Activated CD8-positive, alpha-beta memory T cell treated with anti-CD3 and anti-CD28 coated beads for 48 hours (primary cell): ENCODE measurements at places on chromosomes 16 and 17.

DNA sequence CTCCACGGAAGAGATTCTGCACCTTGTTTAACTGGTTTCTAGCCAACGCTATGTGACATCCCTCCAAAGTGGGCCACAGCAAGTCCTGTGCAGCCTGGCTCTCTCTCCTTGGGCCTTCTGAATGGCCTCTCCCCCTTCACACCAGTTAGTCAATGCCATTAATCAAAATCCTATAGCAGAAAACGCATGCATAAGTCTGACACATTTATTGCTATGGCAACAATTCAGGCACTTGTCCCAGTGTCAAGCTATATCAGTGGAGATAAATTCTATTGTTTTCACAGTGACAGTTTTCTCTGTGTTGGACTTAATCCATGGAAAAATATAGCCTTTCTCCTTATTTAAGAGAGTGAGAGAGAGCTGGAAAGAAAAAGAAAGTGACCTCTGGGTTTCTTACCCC is 87.2 kb upstream of the TOX3 start:
- DNase-seq: no peak

- DNase-seq: no peak
Observed at GRCh38 chr17:68981288-68981687, 26.1 kb upstream of the ABCA8 start.

DNA sequence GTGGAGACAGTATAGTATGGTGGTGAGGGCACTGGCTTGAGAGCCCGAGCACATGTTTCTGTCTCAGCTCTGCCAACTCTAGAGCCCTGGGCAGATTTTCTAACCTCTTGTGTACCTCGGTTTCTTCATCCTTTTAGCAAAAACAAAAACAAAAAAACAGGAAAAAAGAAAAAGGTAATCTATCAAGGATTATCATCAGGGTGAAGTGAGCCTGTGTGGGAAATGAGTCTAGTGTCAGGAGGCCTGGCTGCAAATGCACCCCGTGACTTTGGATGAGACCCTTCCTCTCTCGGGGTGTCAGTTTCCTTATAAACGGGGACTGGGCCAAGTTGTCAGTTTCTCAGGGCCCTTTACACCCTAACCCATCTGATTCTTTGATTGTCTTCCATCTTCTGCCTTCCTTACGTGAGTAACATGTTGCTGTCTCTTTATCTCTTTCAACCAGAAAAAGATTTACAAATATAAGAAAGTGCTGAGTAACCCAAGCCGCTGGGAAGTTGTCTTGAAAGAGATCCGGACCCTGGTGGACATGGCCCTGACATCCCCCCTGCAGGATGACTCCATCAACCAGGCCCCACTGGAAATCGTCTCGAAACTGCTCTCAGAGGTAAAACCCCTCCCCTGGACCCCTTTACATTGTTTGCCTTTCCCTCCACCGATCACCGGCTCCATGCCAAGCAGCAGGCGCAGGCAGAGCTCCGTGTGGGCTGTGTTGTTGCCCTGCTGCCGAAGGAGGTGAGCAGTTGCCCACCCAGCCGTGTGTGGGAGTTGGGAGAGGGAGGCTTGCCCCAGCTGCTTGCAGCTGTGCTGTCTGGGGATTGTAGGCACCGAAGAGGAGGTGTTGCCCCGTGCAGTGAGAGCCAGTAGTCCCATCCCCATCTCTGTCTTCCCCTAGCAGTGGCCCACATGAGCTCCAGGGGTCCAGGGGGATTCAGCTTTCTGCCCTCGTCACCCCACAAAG is 127.1 kb upstream of the PLCG2 start:
- no peak for DNase-seq

- no peak for DNase-seq
Observed at GRCh38 chr17:59420901-59421300, 89.4 kb downstream of the YPEL2 start.

DNA sequence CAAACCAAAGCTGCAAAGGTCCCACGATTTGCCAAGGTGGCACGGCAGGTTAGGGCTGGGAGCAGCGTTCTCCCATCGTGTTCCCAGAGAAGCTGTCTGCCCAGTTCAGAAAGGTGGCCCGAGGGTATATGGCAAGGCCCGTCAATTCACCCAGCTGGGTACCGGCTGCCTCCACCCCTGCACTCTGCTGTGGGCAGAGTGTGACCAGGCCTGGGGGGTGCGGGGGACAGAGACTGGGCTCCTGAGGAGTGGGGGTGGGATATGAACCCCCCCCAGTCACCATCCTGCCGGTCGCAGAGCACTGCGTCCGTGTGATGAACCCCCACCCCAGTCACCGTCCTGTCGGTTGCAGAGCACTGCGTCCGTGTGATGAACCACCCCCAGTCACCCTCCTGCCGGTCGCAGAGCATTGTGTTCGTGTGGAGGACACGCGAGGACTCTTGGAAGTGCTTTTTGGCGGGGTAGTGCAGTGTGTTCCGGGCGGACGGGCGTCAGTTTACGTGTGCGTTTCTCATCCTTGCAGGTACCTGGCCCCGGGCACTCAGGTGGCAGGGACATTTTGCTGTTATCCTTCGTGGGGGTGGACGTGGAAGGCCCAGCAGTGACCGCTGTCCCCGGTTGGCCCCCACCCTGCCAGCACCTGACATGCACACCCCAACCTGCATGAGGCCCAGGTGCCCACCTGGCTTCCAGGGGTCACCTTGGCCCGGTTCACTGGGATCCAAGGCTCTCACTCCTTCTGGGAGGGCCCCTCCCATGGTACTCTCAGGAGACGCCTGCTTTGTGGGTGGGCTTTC is 2.7 kb upstream of the FASN start:
- DNase-seq: no peak

- peak; percentile 7 for DNase-seq
Observed at GRCh38 chr16:21277927-21278706, at the start of gene CRYM. Gene CRYM (minus strand): TSS chr16:21278290. CDS start chr16:21278251, 39 bp downstream.

- no peak for DNase-seq
Observed at GRCh38 chr17:74875155-74875976, 2.6 kb upstream of the FDXR start.

- no peak for DNase-seq
Observed at GRCh38 chr17:8341456-8341855, 1.8 kb downstream of the ODF4 start.

- no peak for DNase-seq
Observed at GRCh38 chr17:49351572-49352140, 10.4 kb downstream of the ZNF652 start.

DNA sequence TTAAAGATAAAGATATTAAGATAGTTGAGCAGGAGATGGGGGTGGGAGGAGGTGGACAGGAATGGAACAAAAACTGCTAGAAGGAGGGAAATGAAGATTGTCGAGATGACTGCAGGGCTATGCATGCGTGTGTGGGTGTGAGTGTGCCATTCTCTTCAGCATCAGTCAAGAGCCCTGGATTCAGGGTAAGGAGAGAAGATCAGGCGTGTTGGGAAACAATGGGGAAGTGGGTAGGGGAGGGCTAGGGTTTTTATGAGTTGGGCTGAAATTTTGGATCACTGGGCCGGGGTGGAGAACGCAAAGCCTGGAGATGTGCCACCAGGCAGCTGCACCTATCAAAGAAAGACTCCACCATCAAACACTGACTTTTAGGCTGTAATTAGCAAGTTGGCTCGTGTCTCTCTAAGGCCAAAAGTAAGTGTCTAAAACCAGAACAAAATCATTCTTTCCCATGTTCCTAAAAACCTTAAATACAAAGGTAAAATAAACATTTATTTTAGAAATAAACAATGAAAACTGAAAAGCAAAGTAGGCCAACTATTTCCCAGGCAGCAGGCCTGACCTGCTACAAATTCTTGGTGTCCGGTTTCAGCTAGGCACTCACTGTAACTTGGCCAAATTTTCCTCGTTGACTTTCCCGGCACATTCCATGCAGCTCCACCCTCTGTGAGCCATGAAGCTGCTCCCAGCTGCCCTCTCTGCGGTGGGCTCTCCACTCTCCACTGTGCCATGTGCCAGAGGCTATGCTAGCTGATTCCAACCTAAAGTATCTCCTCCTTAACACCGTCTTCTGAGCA is 4.2 kb downstream of the CDRT4 start:
- DNase-seq: no peak

DNA sequence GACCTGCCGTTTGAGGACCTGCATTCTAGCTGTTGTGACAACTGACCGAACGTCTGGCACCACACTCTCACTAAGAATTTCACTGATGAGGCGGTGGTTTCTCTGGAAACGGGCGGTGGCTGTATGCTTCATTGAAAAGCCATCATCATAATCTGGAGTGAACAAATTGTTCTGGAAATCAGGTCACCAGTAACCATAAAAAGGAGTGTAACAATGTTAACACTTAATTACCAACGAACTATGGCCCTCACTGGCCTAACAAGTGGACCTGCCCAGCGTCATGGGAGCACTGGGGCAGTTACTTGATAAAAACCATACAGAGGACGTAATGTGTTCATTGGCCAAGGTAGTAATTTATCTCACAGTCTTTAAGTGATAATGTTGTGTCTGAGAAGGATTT is 15.4 kb downstream of the SMARCE1 start:
- no peak for DNase-seq

DNA sequence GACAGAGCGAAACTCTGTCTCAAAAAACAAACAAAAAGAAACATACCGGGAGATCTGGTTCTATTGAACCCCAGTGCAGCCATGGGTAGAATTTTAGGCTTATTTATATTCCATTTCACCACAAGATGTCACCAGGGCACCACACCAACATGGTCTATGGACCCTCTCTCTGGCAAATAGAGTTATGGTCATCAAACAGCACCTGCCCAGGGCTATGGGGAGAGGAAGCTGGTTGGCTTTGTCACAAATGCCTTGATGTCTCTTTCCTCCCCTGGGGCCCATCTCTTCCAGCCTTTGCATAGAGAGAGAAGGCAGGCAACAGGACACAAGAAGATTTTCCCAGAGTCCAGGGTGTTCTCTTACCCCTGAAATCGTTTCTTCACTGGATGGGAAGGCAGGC is 128.4 kb downstream of the WWOX start:
- no peak for DNase-seq

DNA sequence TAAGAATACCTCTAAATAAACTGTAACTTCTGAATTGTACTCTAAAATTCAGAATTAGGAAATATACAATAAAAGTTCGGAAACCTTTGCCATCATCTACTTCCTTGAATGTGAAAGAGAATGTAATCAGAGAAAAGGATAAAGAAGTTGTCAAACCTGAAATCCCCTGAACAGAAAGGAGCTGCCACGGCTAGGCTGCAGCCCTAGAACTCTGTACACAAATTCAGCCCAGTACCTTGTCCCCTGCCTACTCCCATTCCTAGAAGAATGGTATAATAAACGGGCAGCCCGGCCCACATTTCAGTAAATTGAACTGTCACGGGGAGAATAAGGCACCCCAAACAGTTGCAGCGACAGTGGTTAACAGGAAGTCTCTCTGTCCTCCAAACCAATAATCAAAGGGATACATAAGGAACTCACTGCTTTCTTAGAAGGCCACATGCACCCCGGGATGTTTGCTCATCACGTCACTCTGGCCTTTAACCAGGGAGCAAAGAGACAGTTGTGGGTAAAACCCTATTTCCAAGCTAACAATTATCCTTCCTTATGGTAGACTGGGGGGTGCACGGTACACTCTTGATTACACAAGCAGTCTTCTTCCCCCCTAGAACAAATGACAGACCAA is 24.3 kb upstream of the RFFL start:
- no peak for DNase-seq

GRCh38 chr17:27379888-27380533 is 76.2 kb upstream of the KSR1 start:
- no peak for DNase-seq

DNA sequence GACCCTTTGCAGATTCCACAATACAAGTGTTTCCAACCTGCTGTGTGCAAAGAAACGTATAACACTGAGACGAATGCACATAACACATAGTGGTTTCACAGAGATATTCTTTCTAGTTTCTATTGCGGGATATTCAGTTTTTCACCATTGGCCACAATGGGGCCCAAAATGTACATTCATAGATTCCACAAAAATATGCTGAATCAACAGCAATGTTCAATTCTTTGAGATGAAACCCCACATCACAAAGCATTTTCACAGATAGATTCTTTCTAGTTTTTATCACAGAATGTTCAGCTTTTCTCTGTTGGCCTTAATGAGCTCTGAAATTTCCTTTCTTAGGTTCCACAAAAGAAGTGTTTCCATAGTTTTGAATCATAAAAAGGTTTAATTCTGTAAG is 2472.3 kb downstream of the TP53TG3F start:
- DNase-seq: no peak
